ENCODE measurements at places on chromosomes 2 and 18. TPM values are rescaled to one million over a fixed set of nuclear protein-coding genes. Genes with fewer than 3 reads are reported as not detected.

KIF3C gene
- 4.1 TPM for total RNA-seq

CYRIA gene
- 1.6 TPM for total RNA-seq

GRCh38 chr2:887639-888038 is 63.0 kb upstream of the SNTG2 start:
- DNase-seq, result no peak

- no peak for DNase-seq
These were observed 408.8 kb upstream of the UBE2E3 start for GRCh38 chr2:180571559-180571958.

- DNase-seq, result peak; percentile 48
These were observed 177.8 kb upstream of the RGPD4 start for GRCh38 chr2:107648781-107649404.

- DNase-seq, result no peak
These were observed 182.1 kb downstream of the AGAP1 start for GRCh38 chr2:235675678-235676535.

- no peak for DNase-seq
These were observed 22.1 kb downstream of the CERS6 start for GRCh38 chr2:168478206-168478605.

DNA sequence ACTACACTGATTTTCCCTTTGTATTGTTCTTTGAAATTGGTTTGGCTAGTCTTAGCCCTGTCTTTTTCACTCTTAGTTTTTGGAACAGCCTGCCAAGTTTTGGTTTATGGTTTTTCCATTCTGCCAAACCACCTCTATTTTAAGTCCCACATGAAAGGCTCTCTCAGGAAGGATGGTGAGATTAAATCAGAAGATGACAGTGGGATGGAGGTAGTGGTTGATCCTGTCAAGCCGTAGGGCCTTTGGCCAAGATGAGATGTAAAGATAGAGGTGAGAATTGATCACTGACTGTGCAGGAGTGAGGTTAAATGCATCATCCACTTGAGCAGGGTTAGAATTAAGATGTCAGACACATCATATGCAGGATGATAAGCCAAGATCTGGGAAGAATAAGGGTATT is 948.5 kb downstream of the SLC4A3 start:
- no peak for DNase-seq

DNA sequence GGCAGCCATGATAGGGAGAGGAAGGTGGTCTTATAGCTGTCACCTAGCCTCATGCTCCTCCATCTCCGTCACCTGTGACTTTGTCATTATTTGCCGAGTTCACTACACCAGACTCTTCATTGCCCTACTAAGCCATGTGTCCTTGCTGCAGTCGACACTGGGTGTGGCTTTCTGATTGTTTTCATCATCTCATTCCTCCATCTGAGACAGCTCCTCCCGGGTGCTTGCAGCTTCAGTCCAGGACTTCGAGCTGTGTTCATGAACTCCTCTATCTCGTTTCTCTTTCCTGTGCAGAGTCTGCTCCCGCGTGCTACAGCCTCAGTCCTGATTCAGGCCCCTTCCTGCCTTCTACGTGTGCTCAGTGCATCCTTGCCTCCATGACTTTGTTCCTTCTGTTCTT is 295.1 kb upstream of the TNP1 start:
- DNase-seq, result no peak

DNA sequence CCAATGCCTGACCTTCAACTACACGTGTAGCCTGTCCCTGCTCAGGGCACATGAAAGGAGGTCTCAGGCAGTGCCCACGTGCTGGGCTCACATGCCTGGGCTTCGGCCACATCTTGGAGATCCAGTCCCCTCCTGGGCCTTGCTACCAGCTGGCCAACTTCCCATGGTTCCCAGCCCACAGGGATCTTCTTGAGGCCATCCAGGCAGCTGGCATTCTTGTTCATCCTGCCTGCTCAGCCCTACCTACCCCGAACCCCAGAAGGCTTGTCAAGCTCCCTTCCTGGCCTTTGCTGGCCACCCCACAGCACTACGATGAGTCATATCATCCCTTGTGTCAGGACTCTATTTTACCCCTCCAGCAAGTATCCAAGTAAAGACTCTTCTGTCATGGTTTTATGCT is 97.1 kb downstream of the ZBTB7C start:
- DNase-seq, result no peak

Data from naive thymus-derived CD8-positive, alpha-beta T cell (primary cell).